Stimulated activated CD4-positive, alpha-beta T cell treated with anti-CD3 and anti-CD28 coated beads, Interleukin-2, amount 100 ng/mL, for 48 hours (primary cell): ENCODE measurements at places on chromosomes 6 and 20.

DNA sequence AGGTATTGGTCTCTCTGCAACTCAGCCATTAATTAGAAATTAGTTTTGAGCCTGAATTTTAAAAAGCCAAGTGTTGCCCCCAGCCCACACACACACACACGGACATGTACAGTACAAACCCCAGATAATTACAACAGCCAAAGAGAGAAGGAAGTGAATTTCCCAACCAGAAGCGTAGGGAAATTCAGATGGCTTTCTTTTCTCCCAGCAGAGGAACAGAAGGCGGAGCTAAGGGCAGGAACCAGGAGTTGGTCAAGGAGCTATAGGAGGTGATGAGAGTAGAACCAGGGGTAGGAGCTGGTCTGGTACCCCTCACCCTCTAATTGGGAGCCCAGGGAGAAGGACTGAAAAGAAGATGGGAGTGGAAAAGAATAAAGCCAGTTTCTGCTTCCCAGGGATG is 3.9 kb upstream of the ZBTB9 start:
- DNase-seq, result no peak

- DNase-seq, result no peak
Observed at GRCh38 chr20:8663424-8663823, 405.5 kb upstream of the PLCB4 start.

GRCh38 chr6:77463308-77463860 is at the start of gene HTR1B:
HTR1B (minus strand) TSS chr6:77463491; CDS start chr6:77463403, 88 bp downstream.
- DNase-seq, result no peak

DNA sequence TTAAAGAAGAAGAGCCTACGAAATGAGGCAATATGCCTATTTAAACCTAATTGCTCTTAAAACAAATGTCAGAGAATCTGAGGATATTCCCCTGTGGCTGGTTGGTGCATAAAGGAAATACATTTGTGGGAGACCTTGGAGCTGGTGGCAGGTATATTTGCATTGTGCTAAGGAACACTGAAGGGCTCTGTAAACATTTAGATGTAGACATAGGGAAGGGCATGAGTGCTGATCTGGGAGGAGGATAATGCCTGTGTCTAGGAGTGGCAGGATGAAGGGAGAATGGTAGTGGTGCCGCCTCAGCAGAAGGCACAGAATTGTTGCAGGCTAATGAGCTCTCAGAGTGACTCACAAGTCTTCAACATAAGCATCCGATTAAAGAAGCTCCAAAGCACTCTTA is 85.8 kb downstream of the CD164 start:
- DNase-seq, result no peak

- no peak for DNase-seq
Observed at GRCh38 chr20:20930500-20930899, 175.7 kb downstream of the LINC00237 start.

- no peak for DNase-seq
Observed at GRCh38 chr6:11437824-11438459, 99.6 kb upstream of the TMEM170B start.
